NB4 (cell line): ENCODE measurements at places on chromosomes 1 and 21.

DNA sequence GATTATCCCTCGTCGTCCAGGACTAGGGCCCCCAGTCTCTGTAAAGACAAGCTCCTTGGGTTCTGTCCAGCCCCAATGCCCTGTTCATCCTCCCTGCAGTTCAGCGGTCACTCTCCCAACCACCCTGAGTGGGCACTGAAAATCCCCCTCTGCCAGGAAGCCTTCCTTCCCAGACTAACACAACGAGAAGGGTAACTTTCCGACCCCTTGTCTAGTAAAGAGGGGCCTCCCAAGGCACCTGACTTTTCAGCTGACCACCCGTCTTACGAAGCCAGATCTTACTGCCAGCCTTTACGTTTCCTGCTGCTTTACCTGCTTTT lies 13.4 kb downstream of the TMEM9 start:
- no peak for DNase-seq

GRCh38 chr1:100152271-100152670 lies 19.3 kb downstream of the TRMT13 start:
- no peak for DNase-seq

GRCh38 chr1:20478057-20478635 lies 7.9 kb downstream of the CAMK2N1 start:
- DNase-seq: no peak

- no peak for DNase-seq
Observed at GRCh38 chr1:151502035-151502700, 9.0 kb upstream of the CGN start.

DNA sequence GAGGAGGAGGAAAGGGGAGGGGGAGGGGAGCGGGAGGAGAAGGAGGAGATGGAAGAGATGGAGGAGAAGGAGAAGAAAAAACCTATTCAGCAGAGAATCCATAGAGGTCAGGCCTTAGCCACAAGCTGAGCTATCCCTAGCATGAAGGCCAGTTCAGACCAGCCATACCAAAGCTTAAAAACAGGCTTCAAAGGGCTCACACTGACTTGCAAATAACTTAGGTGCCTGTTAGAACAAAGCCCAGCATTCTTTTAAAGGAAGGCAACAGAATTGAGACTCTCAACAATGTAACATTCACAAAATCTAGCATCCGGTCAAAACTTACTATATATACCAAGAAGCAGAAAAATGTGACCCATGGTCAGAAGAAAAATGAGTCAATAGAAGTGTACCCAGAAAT lies 43.6 kb upstream of the IFFO2 start:
- DNase-seq: no peak
